ENCODE measurements at places on chromosomes 11 and 22.

GRCh38 chr11:109196016-109196415 is 226.0 kb upstream of the C11orf87 start:
- no peak for DNase-seq

DNA sequence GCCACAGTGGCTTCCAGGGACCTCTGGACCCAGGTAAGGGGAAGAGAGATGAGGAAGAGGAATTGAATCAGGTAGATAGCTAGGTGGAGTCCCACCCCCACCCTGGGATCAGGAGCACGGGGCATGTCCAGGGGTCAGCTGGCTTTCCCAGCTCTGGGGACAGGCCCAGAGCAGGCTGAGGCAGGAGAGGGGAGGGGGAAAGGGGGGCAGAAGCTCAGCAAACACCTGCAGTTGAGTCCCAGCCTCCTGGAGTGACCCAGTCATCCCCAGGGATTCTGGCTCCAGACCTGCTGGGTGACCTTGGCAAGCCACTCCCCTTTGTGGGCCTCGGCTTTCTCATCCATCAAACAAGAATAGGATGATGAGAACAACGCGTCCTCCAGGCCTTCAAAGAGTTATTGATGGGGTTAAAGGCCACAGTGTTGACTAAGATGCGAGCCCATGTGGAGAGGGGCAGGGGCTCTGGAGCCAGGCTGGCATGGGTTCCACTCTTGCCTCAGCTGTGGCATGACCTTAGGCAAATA is 16.0 kb downstream of the STARD10 start:
- DNase-seq = no peak

GRCh38 chr11:133306019-133306418 is 226.3 kb downstream of the OPCML start:
- no peak for DNase-seq

DNA sequence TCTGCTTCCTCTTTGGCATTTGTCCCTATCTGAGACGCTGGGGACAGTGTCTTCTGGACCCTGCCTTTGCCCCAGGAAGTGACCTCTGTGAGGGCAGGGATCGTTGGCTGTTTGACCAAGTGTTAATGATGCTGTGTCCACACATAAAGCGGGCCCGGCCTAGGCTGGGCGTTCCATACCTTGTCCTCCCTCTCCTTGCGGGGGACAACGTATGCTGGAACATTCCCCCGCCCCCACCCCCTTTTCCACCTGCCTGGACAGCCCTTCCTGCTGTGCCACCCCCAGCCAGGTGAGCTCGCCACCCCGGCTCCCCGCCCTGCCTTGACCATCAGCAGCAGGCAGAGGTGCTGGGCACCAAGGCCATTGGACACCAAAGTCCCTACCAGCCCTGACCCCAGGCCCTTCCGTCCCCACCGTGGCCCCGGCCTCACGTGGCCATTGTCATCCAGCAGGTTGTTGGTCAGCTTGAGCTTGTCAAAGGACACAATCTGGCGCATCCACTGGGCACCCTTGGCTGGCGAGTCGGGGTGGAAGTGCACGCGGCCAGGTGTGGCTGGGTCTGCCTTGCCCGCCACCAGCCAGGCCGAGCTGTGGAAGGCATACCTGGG is 4.1 kb upstream of the NUDT8 start:
- DNase-seq = no peak

DNA sequence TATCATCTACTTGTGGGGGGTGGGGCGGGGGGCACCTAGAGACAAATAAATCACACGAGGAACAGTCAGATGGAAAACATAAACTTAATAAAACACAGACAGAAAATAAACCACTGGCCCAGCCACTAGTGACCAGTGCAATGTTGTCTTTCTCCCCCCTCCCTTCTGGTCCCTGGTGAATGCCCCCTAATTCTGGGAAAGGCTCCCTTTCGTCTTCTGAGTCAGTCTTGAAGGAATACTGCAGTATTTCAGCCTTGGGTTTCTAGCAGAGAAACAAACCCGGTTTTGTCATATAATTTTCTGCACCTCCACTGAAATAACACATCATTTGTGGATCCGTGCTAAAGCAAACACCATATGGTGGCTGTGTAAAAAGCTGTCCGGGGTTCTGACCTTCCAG is 101.7 kb downstream of the ABTB2 start:
- no peak for DNase-seq

DNA sequence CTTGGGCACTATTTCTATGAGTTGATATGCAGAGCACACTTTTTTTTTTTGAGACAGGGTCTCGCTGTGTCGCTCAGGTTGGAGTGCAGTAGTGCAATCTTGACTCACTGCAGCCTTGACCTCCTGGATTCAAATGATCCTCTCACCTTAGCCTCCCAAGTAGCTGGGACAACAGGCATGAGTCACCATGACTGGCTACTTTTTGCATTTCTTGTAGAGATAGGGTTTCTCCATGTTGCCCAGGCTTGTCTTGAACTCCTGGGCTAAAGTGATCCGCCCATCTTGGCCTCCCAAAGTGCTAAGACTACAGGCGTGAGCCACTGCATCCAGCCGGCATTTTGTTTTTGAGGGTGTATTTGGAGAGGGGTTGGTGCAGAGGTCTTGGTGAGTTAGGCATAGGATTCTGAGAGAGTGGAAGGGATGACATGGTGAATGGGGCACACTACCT is 29.9 kb upstream of the MTCH2 start:
- no peak for DNase-seq

DNA sequence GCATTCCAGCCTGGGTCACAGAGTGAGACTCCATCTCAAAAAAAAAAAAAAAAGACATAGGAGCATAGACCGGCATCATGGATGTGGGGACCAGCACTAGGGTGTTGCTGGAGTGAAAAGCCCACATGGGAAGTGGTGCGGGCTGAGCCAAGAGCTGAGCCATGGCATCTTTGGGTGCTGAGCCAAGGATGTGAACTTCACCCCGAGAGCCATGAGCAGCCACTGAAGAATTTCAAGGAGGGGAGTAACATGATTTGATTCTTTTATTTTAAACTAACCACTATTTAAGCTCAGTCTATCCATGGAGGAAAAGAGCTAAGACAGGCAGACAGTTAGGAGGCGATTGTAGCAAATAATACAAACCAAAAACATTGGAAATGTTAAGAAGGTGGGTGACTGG is 57.4 kb downstream of the AHNAK start:
- DNase-seq = no peak

DNA sequence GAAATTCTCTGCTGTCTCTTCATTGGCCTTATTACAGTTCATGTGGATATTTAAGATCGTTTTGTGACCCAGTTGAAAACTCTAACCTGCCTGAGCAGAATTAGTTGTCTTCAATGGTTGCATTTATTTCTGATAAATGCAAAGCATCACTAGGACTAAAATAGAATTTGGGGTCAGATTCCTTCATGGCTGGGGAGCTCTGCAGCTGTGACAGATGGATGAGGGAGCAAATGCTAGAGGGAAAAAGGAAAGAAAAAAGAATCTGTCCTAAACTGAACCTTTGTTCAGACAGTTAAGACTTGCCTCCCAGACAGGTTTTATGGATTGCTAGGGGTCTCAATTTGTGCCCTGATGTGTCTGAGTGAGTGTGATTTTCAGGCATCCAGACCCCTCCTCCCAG is 113.0 kb downstream of the SYT9 start:
- no peak for DNase-seq

GRCh38 chr22:37275622-37276021 is 6.7 kb upstream of the CYTH4 start:
- DNase-seq = no peak

- no peak for DNase-seq
Observed at GRCh38 chr11:34278693-34279297, 79.0 kb downstream of the ABTB2 start.

- DNase-seq = no peak
Observed at GRCh38 chr11:84476581-84476980, 1150.6 kb downstream of the DLG2 start.

GRCh38 chr22:50696799-50697561 is 24.4 kb downstream of the SHANK3 start:
- no peak for DNase-seq
